ENCODE measurements at places on chromosomes 5 and 9. TPM values are rescaled to one million over a fixed set of nuclear protein-coding genes. Genes with fewer than 3 reads are reported as not detected.
A peak's percentile ranks its signal among the peaks of the same experiment; 100 is the strongest.

DNA sequence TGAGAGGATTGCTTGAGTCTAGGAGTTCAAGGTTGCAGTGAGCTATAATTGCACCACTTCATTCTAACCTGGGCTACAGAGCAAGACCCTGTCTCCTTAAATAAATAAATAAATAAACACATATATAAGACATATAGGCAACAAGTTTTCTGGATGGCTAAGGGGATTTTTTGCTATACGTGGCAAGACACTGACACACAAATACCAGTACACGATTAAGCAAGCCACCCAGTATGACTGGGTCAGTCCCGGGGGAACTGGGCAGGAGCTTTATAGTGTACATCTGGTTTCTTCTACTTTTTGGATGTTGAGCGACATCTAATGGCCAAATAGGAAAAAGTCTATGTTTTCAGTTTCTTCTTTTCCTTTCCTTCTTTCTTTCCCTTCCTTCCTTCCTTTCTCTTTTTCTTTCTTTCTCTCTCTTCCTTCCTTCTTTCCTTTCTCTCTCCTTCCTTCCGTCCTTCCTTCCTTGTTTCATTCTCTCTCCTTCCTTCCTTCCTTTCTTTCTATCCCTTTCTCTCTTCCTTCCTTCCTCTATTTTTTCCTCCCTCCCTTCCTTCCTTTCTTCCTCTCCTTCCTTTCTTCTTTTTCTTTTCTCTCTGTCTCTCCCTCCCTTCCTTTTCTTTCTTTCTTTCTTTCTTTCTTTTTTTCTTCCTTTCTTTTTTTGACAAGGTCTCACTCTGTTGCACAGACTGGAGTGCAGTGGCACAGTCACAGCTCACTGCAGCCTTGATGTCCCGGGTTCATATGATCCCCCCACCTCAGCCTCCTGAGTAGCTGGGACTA lies 47.0 kb upstream of the PLIN2 start:
- peak; percentile 100 for ATAC-seq

The C5orf52 gene
- not detected for total RNA-seq

DNA sequence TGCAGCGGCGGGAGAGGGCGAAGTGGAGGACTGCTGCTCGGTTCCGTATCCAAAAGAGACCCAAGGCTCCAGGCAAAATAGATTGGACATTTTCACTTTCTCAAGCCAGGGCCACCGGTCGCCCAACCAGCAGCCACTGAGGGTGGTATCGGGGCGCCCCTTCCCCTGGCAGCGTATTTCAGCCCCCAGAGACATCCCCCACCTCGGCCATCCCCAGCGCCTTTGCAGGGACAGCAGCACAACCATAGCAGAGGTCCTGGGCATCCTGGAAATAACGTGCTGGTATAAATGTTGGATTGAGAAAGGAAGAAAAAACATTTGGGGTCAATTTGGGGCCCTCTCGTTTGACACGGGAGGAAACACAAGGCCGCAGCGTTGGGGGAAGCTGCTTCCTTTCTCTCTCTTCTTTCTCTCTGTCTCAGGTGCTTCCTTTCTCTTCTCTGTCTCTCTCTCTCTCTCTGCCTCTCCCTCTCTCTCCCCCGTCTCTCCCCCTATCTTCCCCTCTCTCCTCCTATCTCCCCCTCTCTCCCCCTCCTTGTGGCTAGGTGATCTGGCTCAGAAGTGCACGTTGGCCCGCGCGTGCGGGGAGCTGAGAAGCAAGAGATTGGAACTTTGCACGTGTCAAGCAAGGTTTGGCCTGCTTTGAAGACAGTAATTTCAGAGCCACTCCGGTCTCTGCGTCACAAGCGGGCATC lies 624 bp upstream of the RETREG1 start:
- ATAC-seq: peak; percentile 10

The CATSPER3 gene
- total RNA-seq: 0.50 TPM

DNA sequence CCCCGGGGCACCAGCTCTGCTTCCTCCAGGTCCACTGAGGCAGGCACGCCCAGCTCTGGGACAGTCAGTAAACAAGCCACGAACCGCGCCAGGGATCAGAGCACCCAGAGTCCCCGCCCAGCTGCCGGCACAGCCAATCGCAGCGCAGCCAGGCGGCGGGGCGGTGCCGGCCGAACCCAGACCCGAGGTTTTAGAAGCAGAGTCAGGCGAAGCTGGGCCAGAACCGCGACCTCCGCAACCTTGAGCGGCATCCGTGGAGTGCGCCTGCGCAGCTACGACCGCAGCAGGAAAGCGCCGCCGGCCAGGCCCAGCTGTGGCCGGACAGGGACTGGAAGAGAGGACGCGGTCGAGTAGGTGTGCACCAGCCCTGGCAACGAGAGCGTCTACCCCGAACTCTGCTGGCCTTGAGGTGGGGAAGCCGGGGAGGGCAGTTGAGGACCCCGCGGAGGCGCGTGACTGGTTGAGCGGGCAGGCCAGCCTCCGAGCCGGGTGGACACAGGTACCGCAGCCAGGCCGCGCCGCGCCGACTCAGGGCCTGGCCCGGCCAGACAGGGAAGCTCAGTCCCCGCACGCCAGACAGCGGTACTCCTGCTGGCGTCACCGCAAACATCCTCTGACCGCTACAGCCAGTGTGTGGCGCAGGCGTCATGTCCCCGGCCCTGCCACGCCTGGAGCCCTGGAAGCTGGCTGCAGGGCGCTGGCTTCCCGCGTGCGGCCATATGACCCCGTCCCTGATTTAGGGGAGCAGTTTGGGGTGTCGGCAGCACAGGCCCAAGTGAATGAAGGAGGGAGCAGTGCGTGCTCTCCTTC lies at the start of gene CTSL:
CTSL (plus strand) TSS at position 220 of the 810 bp plus-strand sequence. CDS start 1,485 bp downstream, outside the sequence.
- ATAC-seq: peak; percentile 86

- no peak for ATAC-seq
These were observed 73.7 kb downstream of the SHB start for GRCh38 chr9:37995348-37995737.

The SMIM33 gene
- total RNA-seq: 0.90 TPM

- no peak for ATAC-seq
These were observed 3.9 kb downstream of the MEGF9 start for GRCh38 chr9:120710110-120710981.

All from activated T-helper 17 cell treated with anti-CD3 and anti-CD28 coated beads, Interleukin-2, amount 50 U/mL, for 72 hours (primary cell).